ENCODE measurements at places on chromosomes 1 and 21.

DNA sequence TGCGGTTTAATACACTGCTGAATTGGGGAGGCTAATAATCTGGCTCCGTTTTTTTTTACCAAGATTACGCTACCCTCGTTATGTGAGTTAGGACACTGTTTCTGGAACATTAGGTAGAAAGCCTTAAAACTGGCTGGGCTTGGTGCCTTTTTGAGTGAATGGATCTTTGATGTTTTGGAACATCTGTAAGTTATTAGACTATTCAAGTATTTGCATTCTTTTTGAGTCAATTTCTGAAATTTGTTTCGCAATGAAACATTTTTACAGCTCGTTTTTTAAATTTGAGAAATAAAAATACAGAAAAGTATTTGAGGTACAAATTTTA lies 106.9 kb downstream of the LTN1 start:
- DNase-seq: peak; percentile 46

DNA sequence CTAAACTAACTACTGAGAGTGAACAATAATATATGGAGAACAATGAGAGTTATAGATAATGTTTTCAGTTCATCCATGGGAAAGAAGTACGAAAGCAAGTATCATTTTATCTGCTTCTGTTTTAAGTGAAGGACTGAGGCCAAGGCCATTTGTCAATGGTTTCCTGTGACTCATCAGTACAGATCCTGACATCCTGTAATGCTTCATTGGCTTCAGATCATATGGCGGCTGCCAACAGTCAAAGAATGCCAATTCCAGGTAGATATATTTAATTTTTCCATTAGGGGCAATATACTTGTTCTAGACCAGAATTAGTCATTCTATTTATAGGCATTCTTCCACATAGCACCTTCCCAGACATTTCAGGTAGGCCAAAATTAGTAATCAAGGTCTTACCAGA lies 97.3 kb downstream of the USH2A start:
- no peak for DNase-seq

DNA sequence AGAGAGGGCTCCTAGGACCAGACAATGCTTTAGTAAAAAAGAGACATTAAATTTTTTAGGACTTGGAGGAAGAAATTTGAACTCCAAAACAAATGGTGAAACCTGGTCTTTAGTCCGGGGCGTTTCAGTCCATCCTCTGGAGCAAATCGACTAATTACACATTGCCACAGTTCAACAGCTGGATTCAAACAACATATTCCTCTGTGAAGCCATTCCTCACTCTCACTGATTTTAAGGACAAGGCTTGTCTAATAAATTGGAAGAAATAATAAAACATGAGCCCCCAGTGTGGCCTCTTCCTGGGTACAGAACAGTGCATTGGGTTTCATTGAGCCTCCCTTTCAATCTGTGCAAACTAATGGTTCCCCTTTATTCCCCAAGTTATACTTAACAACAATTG lies 165.1 kb downstream of the UCK2 start:
- DNase-seq: no peak

- DNase-seq: peak; percentile 12
Observed at GRCh38 chr1:92755541-92756461, 29.1 kb downstream of the EVI5 start.

DNA sequence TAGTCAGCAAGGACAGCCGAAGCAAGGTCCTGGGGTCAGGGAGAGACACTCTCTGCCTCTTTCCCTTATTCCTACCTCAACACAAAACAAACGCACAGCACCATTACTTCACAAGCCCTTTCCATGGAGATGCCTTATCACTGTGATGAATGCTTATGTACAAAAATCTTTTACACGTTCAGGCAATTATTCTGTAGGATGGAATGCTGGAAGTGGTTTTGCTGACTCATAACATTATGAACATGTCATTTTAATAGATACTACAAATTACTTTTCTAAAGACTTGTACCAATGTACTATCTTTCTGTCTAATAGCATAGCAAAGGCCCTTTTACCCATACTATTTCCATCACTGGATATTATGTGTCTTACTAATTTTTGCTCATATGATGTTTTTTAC lies 98.4 kb downstream of the TTLL7 start:
- DNase-seq: no peak

GRCh38 chr1:239233626-239234025 lies 152.7 kb upstream of the CHRM3 start:
- no peak for DNase-seq

DNA sequence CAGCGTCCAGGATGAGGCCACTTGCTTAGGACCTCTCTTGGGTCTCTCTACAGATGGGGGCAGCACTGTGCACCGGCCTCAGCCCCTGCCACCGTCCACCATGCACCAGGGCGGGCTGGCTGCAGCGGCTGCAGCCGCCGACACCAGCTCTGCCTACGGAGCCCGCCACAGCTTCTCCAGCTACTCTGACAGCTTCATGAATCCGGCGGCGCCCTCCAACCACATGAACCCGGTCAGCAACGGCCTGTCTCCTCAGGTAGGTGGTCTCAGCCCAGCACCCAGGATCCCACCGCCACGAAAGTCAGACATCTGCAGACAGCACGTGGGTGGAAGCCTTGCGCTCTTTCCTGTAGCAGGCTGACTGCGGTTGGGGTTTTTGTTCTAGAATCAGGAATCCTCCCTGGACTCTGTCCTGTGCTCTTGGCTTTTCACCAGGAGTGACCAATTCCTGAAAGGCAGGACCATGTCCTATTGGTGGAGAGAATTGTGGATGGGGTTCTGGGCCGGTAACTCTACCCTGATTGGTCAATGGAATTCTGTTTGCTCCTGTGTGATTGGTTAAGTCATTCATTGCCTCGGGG lies 72.5 kb downstream of the PAX7 start:
- DNase-seq: no peak

GRCh38 chr1:177964336-177964735 lies 5.5 kb downstream of the SEC16B start:
- no peak for DNase-seq

DNA sequence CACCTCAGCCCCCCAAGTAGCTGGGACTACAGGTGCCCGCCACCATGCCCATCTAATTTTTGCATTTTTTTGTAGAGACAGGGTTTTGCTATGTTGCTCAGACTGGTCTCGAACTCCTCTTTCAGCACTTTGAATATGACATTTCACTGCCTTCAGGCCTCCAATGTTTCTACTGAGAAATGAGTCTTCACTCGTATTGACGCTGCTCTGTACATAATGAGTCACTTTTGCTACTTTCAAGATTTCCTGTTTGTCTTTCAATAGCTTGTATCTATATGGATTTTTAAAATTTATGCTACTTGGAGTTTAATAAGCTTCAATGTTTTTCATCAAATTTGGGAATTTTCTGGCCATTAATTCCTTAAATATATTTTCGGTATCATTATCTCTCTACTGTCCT lies 64.7 kb downstream of the GORAB start:
- DNase-seq: no peak

DNA sequence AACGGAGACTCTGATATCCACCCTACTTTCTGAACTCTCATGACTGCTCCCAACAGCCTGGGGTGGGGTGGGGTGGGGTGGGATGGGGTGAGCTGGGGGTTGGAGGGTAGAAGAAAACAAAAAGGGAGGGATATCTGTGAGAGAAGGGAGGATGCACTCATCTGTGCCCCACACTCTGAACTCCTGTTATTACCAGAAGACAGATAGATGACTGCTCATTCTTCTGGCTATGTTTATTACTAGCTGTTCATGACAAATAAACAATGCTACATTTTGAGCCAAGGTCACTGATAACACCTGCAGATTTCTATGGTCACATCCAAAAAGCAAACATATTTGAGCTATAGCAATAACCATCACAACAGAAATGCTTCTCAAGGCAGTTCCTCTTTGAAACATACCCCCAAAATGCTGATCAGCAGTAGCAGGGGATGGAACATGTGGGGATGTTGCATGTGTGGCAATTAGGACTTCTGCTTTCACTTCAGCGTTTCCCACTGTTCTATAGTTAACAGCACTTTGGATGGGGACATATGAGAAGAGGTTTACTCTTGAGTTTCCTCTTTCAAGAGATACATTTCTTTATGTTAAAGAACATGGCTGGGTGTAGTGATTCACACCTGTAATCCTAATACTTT lies 43.3 kb downstream of the GPR3 start:
- DNase-seq: no peak

GRCh38 chr21:34513129-34513675 lies 1.2 kb upstream of the KCNE1 start:
- no peak for DNase-seq

- peak; percentile 47 for DNase-seq
Observed at GRCh38 chr1:13725714-13726175, 25.8 kb downstream of the PRDM2 start.

DNA sequence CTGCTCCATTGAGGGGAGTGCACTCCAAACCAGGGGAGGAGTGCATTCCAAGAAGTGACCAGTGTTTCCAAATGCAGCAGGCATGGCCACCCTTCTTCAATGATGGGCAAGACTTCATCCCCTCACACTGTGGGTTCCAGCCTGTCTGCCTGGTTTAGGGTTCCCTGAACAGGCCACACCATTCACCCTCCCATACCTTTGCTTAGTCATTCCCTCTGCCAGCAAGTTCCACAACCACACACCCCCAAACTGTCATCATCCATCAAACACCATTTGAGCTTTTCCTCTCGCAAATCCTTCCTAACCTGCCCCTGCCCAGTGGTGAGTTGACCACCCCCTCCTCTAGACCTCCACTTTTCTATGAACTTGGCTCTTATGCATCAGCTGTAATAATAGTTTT lies 116.0 kb downstream of the PLPP3 start:
- DNase-seq: no peak

- DNase-seq: no peak
Observed at GRCh38 chr1:92465256-92465647, 21.5 kb downstream of the GFI1 start.

DNA sequence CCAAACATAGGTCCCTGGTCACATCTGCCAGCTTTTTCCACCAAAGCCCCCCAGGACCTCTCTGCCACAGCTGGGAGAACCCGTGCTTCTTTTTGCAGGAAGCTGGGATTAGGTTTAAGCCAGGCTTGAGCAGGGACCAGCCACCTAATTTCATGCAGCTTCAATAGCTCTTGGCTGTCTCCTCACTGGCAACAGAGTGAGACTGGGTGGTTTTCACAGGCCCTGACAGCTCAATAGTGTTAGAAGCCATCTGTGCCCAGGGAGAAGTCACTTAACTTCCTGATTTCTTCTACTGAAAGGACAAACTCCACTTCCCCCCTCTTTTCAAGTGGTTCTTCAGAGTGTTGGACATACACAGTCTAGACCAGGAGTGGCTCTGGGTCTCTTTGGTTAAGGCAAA lies 20.4 kb upstream of the SRSF4 start:
- no peak for DNase-seq

DNA sequence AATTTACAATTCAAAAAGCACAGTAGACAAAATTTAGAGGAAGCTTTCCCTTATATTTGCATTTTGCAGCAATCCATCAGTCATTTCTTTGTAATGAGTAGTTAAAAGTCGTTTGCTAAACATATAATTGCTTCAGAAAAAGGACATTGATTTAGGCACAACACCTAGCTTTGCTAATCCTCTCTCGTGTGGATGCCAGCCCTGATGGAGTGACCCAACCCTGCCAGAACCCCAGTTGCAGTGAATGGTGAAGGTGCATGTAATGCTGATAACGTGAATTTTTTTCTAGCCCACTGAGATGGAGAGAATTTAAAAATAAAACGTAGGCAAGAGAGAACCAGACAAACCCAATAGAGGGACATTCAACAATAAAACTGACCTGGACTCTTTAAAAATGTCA lies 263.4 kb downstream of the GRIK1 start:
- no peak for DNase-seq

GRCh38 chr1:11802973-11803885 lies 2.5 kb downstream of the MTHFR start:
- peak; percentile 91 for DNase-seq

DNA sequence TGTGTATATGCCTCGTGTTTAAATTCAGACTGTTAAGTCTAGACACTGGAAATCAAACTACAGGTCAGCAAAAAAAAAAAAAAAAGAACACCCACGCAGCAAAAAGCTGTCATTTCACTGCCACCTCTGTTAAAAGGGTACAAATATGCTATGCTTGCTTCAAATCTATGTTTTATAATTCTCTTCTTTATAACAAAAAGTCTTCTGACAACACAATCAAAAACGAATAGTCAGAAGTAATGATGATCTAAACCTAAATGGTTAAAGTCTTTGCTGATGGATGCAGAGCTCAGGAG lies 438.9 kb downstream of the SMYD3 start:
- DNase-seq: no peak

- DNase-seq: peak; percentile 15
Observed at GRCh38 chr1:198267921-198268320, 111.1 kb downstream of the NEK7 start.

GRCh38 chr1:18957136-18957521 lies 653 bp upstream of the IFFO2 start:
- no peak for DNase-seq

DNA sequence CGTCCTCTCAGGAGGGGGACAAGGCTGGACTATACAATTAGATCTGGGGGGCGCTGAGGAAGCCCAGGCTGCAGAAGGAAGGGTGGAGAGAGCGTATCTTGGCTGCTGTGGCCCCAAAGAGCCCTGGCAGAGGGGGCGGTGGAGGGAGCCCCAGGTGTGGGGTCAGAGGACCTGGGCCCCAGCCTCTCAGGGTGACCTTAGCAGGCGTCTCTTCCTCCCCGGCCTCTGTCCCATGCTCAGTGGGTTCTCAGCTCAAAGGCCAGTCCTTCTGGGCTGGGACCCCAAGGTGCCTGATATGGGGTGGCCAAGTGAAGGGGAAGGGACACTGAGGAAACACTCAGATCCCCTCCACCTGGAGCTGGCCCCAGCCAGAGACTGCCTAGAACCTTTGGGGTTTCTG lies 1.8 kb downstream of the FAM131C start:
- no peak for DNase-seq

- no peak for DNase-seq
Observed at GRCh38 chr1:161935264-161935663, 88.4 kb downstream of the OLFML2B start.

DNA sequence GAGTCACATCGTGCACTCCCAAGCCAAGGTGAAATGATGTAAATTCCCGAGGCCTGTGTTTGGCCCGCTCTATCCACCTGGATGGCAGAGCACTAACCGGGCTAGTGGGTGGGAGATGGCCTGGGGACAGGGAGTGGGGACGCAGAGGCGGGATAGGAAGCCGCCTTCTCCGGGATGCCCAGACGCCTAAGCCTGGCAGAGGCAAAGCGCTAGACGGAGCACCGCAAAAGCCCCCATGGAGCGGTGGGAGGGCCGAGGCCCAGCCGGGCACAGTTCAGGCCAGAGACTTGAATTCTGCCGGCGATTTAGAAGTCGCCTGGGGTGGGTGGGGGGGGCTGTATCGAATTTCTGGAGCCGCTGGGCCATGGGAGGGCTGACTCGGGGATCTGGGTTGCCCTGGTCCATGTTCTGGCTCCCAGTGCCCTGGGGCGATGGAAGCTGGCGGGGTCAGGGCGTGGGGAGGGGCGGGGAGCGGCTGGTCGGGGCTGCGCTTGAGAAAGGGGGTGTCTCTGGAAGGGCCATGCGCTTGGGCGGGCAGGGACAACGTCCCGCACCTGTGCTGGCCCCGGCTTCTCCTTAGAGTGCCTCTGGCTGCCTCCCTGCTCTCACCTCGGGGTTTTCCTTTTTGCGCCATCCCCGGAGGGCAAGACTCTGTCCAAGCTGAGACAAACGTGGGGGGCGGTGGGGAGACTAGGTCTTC lies 28.0 kb downstream of the KIAA2013 start:
- no peak for DNase-seq

GRCh38 chr1:17585266-17585987 lies 45.9 kb downstream of the ARHGEF10L start:
- DNase-seq: no peak

Measured in AG08395 (cell line).